ENCODE measurements at places on chromosomes 13 and 19.

GRCh38 chr19:45297674-45298073 is 25.0 kb downstream of the CKM start:
- no peak overlapping the region for H3K27ac ChIP-seq
- H3K36me3 ChIP-seq, result no peaks in the 10 kb centered on the region
- H3K4me1 ChIP-seq, result no peaks in the 10 kb centered on the region
- no peak overlapping the region for H3K4me3 ChIP-seq
- no peaks in the 10 kb centered on the region for H3K27me3 ChIP-seq

DNA sequence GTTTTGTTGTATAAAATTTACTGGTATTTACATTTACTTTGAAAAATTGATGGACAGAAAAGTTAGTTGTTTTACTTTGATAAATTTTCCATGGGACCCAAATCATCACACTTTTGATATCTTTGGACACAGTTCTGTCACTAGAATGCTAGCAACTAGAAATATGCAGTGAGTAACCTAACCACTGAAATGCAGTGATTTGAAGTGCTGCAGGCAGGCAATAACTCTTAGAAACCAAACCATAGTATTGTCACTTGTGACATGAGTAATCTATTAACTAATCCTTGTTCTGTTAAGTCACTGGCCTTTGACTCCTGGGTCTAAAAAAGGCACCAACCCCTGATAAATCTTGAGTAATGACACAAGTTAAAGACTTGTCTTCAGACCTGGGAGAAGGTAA is 620.0 kb upstream of the ATXN8OS start:
- no peaks in the 10 kb centered on the region for H3K4me1 ChIP-seq
- no peak overlapping the region for H3K27ac ChIP-seq

DNA sequence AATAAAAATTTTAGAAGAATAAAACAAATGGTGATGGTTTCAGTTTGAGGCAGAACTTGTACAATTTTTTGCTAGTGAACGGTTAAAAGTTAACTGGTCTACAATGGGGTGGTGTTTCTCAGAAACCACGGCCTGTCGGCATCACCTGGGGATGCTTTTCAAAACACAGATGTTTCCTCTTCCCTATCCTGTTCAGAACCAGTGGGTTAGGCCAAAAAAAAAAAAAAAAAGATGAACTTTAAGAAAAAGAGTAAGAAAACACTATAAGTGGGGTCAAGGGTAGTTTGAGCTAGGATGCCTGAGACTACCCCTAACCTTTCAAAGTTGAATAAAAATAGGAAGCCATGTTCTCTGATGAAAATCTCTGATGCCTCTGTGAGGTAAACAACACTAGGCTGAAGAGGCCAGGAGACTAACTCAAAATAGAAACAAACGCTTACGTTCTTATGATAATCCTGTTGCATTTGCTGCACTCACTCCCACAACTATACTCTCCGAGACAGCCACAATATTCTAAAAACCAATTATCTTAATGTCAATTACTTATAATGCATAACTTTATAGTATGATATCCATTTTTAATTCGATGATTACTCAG is 3.3 kb downstream of the MTIF3 start:
- H3K27ac ChIP-seq, result no peak overlapping the region
- no peaks in the 10 kb centered on the region for H3K27me3 ChIP-seq
- no peak overlapping the region for H3K4me3 ChIP-seq
- DNase-seq, result no peak

GRCh38 chr13:78015782-78016181 is 97.2 kb upstream of the EDNRB start:
- no peaks in the 10 kb centered on the region for H3K27me3 ChIP-seq
- no peak for DNase-seq
- no peaks in the 10 kb centered on the region for H3K4me1 ChIP-seq
- H3K27ac ChIP-seq, result no peak overlapping the region
- no peaks in the 10 kb centered on the region for H3K36me3 ChIP-seq
- no peak overlapping the region for H3K4me3 ChIP-seq

GRCh38 chr13:23743278-23744076 is 145.7 kb downstream of the MIPEP start:
- H3K27me3 ChIP-seq, result no peaks in the 10 kb centered on the region
- H3K4me3 ChIP-seq, result no peak overlapping the region
- no peaks in the 10 kb centered on the region for H3K36me3 ChIP-seq
- no peaks in the 10 kb centered on the region for H3K4me1 ChIP-seq

Data from PC-9 (cell line).